Activated T-cell treated with anti-CD3 and anti-CD28 coated beads for 1 hour (primary cell): ENCODE measurements at places on chromosomes 5 and 9.

- no peak for DNase-seq
These were observed 32.1 kb downstream of the GRIN3A start for GRCh38 chr9:101706261-101706798.

DNA sequence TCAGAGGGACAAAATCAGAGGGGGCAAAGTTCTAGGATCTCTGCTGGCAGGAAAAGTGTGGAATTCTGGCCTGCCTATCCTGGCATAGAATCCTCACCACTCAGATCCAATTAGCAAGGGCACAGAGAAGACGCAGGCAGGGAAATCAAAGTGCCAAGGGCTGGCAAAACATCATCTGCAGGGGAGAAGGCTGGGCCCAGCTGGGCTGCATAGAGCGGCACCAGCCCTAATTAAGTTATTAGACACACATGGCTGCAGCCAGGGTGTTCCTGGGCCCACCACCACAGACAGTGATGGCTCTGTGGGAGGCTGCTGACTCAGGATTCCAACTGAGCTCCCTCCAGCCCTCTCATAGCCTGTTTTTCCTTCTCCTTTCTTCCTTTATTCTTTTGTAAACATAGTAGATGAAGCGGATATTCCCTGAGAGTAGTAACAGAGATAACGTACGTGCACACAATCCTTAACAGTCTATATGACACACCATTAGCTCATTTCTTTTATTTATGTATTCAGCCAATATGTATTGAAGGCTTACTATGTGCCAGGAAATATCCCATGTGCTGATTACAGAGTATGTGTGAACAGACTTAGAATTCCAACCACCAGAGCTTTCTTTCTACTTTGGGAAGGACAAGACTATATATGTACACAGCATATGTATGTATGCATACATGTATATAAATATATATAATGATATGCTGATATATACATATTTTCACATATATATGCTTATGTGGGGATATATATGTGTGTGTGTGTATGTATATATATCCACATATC, 236.1 kb downstream of the ASTN2 start:
- DNase-seq, result no peak

DNA sequence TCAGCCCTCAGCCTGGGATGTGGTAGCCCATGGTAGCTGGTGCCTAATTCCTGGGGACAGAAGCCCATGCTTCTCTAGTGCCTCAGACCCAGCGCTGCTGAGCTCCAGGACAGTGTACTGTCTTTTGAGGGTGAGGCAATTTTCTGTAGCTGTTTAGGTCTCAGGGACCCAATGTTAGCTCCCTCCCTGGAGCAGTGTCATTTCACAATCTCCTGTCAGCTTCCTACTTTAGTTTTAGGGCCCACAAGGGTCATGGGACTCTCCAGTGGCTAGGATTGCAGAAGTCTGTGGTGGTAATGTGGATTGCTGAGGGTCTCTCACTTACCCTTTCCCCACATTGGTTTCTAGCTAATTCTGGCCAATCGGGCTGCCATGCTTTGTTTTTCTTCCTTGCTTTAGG, 67.7 kb upstream of the CCL21 start:
- no peak for DNase-seq

DNA sequence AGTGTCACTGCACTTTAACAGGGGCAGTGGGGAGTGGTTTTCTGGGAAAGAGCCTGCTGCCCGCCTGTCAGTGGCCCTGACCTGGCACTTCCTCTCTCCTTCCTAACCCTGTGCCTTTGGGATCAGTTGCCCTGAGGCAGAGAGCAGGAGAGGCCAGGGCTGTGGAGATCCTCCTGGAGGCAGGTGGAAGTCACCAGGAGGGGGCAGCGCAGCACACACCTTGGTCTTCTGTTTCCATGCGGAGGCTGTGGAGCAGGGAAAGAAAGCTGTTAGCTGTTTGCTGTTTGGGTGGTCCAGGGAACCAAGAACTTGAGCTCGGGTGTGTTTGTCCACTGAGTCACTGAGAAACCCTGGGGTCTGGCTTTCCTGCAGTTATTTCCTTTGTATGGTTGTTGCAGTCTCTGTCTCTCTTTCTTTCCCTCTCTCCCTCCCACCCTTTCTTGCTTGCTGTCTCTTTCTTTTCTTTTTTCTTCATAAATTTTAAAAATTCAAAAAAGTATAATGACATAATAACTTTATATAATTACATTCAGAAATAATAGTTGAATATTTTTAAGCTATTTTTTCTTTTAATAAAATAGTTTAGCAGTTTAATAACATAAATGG, 28.1 kb downstream of the NTRK2 start:
- DNase-seq, result peak; percentile 2

DNA sequence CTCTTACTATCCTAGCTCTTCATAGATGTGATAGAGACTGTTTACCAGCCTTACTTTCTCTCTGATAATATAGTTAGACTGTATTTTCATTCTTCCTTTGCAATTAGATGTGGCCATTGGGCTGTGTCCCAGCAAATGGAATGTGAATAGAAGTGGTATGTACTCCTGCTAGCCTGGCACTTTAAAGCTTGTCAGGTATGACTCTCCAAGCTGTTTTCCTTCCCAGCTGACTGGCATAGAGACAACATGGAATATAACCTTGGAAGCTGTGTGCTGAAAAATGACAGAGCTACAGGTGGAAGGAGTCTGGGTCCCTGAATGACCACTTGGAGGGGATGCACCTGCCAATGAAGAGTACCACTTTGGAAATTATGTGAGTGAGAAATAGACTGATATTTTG, 116.2 kb downstream of the DIRAS2 start:
- no peak for DNase-seq

DNA sequence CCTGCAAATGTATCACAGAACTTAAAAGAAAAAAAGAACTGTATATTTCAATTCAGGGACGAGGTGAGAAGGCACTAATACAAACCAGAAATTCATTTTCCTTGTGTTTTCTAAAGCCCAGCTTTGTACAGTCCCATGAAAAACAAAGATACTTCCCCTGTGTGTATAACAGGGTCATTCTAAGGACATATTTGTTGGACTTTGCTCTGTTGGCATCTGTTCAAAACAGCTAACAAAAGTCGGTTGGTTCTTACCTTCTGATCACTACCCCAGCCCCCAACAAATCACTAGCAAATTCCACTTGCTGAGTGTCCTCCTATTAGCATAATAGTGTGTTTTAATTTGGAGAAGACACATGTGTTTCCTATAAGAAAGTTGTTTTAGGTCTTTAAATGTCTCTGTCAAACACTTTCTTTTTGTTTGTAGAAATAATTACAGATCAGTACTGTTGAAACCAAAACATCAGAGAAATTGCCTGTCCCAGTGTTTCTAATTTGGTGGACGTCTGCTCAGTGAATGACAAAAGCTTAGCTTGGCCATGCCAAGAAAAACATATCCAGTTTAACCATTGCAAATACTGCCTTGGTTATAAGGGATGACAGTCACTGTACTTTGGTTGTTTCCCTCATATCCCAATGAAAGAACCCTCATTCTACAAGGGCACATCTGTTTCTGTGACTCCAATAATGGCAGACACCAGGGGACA, 480.5 kb downstream of the EBF1 start:
- no peak for DNase-seq

DNA sequence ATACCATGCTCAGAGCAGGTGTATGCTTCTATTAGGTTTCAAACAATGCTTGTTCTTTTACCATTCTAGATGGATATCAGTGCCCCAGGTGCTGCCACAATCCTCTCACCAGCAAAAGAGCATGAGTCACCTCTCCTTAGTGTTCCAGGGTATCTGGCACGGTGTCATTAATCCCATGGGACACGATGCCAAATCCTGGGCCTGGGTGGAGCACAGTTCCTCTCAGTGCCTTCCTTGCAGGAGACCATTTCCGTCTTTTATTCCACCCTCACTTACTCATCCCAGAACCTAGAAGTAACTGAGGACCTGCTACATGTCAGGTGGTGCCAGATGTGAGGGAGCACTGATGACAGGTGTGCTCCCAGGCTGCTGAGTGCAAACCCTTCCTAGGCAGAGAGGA, 1.3 kb upstream of the OR13J1 start:
- no peak for DNase-seq

DNA sequence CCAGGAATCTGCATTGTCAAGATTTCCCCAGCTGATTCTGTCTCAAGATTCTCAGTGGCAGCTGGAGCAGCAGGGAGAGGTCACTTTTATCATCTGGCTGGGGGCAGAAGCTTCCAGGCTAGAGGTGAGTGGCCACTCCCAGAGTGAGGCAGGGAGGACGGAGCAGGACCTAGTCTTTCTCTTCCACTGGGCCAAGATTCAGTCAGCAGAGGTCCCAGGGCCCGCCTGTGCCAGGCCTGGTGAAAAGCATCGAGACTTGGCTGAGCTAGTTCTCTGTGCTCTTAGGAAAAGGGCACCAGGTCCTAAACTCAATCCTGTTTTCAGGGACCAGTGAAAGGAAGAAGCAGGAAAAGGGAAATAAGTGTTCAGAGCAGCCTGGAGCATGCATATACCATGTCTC, 46.6 kb downstream of the IRX1 start:
- DNase-seq, result no peak

DNA sequence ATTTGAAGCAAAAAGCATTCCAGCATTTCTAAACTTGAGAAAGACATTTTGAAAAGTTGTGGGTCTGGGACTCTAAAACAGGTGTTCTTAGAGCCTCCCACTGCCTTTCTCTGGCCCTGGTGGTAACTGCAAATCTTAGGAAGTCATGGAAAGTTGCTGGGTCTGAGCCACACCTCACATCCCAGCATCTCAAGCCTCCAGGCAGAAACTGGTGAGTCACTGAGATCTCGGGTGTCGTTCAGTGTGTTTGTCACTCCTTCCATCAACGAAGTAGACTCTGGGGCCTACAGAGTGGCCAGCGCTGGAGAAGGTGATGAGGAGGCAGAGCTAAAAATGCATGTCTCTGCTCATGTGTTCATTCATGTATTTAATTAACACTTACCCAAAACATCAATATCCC, 59.6 kb upstream of the C5orf58 start:
- DNase-seq, result no peak
